A549 (cell line): ENCODE measurements at places on chromosomes 1 and 21. TPM values are rescaled to one million over a fixed set of nuclear protein-coding genes. Genes with fewer than 3 reads are reported as not detected.

Gene ARMH1
- 1.3 to 2.4 TPM (median 1.7 TPM) in 3 replicates for polyA plus RNA-seq

DNA sequence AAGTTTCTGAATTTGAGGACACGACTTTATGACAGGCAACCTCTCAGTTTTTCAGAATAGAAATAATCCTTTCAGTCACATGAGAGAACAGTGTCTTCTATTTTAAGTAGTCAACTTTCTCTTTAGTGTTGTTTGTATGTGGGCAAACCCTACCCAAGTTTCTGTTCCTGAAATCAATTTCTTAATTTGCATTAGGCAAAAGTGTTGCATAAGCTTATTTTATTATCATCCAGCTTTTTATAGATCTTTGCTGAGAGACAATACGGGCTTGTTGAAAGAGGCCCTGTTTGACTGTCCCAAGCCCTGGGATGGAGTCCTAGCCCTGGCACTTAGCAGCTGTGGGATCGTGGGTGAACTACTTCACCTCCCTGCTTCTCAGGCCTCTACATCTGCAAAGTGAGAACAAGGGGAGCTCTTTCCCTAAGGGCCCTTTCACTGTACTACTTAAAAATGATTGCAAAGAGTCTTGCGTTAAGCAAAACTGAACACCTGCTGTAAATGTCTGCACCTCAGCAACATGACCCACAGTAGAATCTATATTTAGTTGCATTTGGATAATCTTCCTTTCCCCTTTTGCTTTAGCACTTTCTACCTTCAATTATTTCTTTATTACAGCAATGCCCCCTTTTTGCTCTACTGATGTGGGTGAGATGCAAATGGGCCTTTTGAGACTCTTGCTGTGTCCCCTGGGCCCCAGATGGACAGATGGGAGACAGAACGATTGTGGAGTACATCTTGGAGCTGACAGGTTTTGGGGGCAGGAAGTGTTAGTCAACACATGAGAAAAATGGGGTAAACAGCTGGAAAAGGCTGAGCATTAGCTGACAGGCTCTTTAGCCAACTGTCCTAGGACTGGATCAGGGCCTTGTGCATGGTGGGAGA, 41.0 kb upstream of the SCAF4 start:
- no peak for DNase-seq

DNA sequence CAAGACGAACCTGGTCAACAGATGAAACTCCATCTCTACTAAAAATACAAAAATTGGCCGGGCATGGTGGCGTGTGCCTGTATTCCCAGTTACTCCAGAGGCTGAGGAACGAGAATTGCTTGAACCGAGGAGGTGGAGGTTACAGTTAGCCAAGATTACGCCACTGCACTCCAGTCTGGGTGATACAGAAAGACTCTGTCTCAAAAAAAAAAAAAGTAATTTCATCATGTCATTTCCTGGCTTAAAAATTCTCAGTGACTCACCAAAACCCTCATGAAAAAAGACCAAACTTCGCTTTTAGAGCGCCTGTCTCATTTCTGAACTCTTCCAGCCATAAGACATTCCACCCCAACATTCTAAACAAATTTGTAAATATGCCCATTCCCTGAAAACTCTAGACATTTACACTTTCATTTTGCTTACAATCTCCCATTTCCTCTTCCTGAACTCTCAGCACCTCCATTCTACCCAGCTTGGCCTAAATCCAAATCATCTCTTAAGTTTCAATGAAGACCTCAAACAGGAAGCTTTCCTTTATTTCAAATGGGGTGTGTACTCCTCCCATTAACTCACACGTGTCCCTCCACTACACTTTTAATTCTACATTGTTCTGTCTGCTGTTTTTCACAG, 50.5 kb upstream of the PRRC2C start:
- peak; percentile 62 for DNase-seq

GRCh38 chr1:43327549-43328292, 9.9 kb upstream of the MPL start:
- DNase-seq, result no peak
